BE2C (cell line): ENCODE measurements at places on chromosomes 13 and 19.

GRCh38 chr13:90623318-90624011 lies 724.0 kb upstream of the MIR17HG start:
- DNase-seq = no peak

GRCh38 chr19:35296644-35297514 lies 4.9 kb downstream of the MAG start:
- DNase-seq = no peak

DNA sequence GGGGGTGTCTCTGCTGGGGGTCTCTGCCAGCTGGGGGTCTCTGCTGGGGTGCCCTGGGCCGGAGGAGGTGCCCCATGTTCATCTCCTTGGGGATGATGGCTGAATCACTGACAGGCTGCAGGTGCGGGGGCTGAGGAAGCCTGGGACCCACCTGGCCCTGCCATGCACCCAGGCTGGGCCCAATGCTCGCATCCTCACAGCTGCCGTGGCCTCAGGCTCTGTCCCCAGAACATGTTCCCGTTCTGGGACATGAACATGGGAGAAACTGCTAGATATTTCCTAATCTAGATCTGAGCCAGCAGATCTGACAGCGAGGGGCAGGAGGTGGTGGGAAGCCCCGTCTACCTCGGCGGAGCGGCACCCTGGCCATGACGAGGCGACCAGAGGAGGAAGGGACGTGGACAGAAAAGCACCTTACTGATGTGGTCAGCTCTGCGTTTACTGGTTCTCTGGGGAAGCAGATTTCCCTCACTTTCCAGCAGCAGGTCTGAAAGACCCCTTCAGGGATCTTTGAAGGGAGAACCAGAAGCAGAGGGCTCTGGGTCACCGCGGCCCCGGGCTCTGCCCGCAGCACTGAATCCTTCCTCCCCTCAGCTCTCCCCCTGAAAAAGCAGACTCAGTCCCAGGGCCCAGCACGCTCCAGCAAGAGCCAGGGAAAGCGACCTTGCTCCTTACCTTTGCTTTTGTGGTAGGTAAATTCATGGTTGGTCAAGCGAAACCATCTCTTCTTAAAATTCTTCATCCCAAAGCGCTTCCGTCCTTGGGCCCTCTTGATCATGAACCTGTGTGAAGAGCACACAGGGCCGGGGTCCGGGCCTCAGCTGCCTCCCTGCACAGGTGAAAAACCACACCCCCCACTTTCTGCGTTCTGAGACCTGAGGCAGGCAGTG lies 26.5 kb upstream of the C13orf46 start:
- no peak for DNase-seq

DNA sequence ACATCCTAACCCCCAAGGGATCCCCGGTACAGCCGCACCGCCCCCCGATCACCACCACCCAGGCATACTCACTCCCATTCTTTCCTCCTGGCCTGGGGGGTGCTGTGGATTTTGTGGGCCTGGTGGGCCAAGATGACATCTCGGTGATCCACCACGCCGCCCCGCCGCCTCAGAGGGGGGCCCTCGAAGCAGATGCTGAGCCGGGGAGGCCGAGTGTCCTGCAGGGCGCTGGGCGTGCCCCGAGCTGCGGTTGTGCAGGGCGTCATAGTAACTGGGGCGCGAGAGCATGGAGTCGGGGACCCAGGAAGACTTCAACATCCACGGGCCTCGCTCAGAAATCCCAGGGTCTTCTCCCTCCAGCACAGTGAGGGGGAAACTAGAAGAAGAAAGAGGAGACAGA lies 93.4 kb upstream of the CACNA1A start:
- DNase-seq = no peak

DNA sequence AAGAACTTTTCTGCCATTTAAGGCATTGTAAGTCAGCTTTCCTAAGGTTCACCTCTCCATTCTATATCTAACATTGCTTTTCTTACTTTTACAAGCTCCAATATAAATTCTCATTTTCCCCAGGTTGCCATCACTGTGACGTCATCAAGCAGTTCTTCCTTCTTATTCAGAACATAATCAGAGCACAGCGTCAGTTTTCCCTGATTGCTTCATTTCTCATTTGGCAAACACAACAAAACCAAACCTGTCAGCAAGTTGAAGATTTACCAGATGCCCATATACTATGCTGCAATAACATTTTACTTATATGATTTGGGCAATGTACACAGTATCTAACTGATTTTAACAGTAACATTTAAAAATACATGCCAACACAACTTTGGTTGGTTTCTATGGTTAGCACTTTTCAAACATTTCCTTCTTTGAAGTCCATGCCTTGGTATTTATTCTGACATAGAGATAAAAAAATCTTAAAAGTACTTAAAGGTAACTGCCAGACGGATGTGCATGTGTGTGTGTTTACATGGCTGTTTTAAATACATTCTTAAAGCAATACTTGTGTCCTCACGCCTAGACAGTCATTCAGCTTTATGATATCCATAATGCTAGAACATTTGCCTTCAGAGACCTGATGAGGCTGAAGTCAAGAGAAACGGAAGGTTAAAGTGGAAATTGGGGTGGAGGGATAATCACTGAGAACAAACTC lies 264.0 kb downstream of the KLF12 start:
- no peak for DNase-seq

GRCh38 chr19:11295180-11295579 lies 780 bp upstream of the TSPAN16 start:
- no peak for DNase-seq

GRCh38 chr13:35818633-35819067 lies 312.5 kb downstream of the DCLK1 start:
- no peak for DNase-seq

DNA sequence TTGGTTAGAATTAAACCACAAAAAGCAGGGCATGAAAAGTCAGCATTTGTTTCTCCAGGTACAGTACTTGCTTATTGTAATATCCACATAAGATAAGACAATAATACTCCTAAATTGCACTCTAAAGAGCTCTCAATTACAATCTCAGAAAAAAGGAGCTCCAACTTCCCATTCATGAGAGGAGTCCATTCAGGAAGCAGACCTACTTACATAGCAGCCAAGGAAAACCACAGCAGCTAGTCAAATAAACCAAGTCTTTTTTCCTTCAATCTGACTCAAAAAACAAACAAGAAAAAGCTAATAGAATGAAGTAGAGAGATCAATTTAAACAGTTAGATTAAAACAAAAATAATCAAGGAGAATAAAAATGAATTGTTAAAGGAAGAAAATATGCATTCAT lies 885.2 kb upstream of the SLITRK6 start:
- no peak for DNase-seq

- no peak for DNase-seq
These were observed 42.7 kb downstream of the UTP14C start for GRCh38 chr13:52067237-52067636.
